NCI-H1092 treated with DMSO at 0.1 percent for 48 hours (cell line): ENCODE measurements at places on chromosomes 1 and 21.

- DNase-seq: no peak
These were observed 5.8 kb downstream of the COG2 start for GRCh38 chr1:230648114-230648513.

DNA sequence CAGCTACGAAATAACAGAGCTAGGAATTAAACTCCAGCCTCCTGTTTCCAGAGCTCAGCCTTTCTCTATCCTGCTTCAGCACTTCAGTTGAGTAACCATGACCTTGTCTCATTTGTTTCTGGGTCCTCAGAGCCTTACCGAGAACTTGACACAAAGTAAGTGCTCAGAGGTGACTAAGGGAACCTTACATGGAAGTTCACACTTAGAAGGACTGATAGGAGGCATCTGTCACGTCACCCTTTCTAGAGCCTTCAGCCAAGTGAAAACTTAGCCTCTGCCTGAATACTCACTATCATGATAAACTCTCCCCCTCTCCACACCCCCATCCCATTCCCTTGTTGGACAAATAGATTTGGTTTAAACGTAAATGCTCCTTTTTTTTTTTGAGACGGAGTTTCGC is 9.8 kb upstream of the LUZP1 start:
- no peak for DNase-seq

DNA sequence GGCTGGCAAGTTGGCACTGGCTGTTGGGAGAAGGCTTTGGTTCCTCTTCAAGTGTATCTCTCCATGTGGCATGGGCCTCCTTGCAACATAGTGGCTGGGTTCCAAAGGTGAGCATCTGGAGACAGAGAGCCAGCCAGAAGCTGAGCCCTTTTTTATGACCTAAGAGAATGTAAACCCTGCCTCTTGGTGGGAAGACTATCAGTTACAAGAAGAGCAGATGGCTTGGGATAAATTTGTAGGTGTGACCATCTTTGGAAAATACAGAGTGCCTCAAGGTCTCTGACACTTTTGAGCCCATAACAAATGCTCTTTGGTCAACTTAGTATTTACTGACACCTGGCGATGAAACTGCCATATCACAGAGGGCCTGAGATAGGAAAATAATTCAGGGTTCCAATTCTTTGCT is 31.4 kb upstream of the PRELP start:
- DNase-seq: peak; percentile 51

DNA sequence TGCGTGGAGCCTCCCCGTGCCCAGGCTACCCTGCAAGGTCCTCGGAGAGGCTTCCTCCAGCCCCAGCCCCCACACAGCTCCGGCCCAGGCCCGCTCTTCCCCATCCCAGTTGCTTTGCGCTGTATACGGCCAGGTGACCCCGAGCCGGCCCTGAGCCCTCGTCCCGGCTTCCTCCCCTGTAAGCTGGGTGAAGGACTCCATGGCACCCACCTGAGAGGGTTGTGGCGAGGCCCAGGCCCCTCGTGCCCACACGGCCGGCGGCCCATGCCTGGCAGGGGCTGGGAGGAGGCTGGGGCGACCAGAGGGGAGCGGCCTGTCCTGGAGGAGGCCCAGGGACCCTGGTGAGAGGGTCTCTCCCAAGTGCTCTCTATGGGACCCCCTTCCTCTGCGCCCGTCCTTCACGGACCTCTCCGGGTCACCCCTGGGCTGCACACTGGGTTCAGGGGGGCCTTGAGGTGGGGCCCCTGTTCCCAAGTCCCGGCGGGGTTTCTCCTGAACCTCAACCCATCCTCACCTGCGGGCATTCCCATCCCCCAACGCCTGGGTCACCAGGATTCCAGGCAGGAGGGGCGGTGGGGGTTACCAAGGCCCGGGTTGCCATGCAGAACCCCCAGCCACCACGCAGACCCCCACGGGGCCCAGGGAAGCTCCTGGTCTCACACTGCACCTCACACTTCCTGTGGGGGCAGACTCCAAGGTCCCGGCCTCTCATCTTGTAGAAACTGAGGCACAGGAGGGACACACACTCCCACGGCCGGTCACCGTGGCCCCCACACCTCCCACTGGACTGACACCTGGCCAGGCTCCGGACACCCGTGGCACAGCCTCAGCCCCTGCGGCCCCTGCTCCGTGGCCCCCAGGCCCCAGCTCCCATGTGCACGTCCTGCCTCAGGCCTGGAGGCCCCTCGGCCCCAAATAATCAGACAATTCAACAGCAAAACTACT is 25.2 kb downstream of the COL6A1 start:
- DNase-seq: no peak

DNA sequence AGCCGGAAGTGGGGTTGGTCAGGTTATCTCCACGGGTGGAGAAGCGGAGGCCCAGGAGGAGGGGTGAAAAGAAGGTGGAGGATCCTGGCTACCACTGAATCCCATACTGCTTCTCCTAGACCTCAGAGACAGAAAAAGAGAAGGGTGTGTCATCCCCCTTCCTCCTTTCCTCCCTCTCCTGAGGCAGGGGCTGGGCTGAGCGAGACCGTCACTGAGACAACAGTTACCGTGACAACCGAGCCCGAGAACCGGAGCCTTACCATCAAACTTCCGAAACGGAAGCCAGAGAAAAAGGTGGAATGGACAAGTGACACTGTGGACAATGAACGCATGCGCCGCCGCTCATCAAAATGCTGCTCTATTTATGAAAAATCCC is 42.1 kb upstream of the NBPF3 start:
- DNase-seq: peak; percentile 26

DNA sequence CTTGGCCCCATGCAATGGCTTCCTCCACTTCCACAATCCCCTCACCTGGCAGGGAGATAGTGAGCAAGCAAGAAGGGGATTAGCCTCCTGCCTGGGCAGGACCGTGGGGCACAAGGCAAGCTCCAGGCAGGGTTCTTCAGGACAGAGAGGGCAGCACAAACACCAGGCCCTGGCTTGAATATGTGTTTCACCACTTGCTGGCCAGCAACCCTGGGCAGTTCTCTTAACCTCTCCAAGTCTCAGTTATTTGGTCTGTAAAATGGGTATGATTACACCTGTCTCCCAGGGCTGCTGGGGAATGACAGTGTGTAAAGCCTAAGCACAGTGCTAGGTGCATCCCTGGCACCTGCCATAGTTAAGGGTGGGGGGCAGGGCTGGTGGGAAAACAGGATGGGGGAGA is 31.9 kb downstream of the H3-3A start:
- no peak for DNase-seq
